ENCODE measurements at places on chromosomes 16 and 17.

DNA sequence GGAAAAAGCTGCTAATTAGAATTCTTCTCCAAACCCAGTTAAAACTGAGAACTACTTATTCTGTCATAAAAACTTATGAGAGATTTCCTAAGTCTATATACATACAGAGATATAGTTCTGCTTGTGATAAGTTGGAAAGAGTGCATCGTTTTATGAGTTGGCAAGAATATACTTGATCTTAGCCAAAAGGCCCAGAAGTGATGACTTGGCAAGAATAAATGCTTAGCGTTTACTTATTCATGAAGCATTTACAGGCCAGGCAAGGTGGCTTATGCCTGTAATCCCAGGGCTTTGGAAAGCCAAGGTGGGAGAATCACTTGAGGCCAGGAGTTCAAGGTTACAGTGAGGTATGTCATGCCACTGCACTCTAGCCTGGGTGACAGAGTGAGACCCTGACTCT is 81.7 kb downstream of the CYB561 start:
- DNase-seq = no peak

DNA sequence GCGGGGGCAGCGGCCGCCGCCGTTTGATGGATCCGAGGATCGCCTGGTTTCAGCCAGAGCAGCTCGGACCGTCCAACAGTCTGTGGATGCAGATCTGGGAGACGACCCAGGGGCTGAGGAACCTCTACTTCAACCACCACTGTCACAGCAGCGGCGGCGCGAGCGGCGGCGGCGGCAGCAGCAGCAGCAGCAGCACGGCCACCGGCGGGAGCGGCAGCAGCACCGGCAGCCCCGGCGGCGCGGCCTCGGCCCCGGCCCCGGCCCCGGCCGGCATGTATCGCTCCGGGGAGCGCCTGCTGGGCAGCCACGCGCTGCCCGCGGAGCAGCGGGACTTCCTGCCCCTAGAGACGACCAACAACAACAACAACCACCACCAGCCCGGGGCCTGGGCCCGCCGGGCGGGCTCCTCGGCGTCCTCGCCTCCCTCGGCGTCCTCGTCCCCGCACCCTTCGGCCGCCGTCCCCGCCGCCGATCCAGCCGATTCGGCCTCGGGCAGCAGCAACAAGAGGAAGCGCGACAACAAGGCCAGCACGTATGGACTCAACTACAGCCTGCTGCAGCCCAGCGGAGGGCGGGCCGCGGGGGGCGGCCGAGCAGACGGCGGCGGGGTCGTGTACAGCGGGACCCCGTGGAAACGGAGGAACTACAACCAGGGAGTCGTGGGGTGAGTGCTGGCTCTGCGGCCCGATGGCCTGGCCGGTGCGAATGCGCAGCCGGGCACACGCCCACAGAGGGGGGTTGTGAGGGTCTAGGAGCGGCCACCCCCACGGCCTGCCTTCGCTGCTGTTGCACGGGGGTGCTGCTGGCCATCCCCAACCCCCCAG is 702 bp downstream of the TENT4B start:
- DNase-seq = no peak

GRCh38 chr16:51326131-51326856 is 175.2 kb upstream of the SALL1 start:
- DNase-seq = no peak

DNA sequence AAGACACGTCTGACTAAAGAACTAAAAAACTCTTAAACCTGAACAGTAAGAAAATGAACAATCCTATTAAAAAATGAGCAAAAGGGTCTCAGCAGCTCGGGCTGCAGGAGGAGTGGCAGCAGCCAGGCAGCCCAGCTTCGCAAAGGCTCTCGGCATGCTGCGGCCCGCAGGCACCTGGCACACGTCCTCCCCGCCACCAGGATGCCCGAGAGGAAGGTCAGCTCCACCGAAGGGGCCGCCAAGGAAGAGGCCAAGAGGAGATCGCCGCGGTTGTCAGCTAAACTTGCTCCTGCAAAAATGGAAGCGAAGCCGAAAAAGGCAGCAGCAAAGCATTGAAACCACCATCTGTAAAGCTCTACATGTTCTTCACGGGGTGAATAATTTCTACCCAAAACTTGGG is 173.5 kb downstream of the BCAS3 start:
- no peak for DNase-seq

DNA sequence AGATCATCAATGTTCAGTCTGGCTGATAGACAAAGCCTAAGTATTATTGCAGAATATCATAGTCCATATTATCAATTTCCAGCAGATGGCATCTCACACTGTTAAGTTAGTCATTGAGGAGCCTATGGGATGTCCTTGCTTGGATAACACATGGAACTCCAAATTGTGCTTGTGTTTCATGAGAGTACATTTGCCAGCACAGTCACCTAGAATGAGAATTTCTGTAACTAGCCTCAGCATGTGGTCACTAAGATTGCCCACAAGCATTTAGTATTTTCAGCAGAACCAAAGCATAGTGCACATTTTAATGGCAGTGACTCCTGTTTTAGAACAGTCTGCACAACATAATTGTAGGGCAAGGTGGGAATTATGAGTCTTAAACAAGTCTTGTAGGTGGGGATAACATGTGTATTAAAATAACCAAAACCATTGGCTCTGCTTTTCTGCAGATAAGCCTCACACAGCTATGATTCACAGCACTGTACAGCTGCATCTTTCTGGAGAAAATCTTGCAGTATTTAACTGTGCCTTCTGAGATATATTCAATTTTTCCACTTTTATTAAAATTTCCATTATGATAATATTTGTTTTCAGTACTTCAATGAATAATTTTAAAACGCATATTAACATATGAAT is 882.8 kb upstream of the SOX9 start:
- DNase-seq = peak; percentile 42

DNA sequence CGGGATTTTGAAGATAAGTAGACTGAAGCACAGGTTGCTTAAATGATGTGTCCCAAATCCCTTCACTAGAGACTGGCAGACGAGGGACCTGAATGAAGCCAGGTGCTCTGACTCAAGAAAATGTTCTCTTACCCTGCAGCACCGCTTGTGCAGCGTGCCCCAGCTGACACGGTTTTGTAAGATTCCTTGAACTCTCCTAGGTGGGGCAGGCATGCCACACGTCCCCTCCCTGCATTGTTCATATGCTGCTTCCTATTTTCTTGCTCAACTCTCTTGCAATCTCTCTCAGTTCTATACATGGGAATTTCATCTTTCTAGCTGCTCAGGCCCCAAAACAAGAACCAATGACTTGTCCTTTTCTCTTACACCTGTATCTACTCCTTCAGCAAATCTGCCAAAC is 22.1 kb upstream of the HNF1B start:
- no peak for DNase-seq

DNA sequence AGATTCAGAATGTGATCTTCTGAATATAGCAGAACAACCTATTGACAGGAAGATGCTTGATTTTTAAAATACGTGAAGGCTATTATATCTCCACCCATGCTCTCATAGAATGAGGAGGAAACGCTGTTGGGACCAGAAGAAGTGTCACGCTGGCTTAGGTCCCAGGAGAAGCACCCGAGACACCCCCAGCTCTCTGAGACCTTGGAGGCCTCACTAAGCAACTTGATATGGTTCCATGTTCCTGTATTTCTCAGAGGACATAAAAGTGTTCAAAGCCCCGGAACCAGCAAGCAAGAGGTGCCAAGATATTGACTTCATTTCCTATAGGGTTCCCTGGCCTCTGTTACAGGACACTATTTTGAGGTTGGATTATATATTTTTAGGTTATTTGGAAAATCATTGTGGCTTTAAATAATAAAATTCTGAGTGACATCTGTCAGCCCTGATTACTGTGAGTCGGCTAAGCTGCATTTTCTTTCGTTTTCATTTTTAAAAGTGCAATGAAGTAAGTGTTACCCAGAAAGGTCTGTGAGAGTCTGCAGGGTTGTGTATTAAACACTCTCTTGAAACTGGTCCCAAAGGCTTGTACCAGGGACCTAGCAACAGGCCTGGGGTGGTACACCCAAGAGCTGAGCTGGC is 400.0 kb downstream of the SOX9 start:
- no peak for DNase-seq

DNA sequence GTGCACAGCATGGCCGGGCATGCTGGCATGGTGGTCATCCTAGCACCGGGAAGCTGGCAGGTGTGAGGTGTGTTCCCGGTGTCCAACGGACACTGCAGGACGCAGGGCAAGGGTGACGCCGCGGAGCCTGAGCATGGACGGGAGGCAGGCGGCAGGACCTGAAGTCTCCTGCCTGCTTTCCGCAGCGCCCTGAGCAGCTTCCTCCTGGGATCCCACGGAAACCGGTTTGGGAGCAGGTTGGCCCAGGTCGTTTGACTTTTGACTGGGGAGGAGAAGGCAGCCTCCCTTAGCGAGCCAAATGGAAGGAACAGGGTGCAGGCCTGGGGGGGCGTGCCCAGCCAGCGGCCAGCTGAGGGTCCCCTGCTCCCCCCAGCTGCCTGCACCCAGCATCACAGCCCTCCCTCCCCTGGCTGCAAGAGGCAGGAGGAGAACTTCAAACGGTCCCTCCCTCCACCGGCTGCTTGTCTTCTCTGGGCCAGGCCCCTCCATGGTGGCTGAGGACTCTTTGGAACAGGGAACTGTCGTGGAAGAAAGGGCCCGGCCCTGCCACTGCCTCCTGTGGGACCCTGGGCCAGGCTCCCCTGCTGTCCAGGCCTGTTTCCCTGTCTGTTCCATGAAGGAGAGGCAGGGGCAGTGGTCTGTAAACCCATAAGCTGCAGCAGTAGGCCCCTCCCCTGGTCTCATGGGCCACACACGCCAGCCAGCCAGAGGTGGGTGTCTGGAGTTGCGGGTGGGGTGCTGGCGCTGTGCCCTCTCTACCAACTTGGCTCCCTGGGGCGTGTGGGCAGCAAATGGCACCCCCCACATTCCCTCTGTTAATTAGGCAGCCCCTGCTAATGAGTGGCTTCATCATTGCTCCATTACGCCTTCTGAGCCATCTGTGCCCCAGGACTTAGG is 7.8 kb upstream of the ADGRG1 start:
- no peak for DNase-seq

- DNase-seq = no peak
Measured at GRCh38 chr17:68686108-68686988, 85.2 kb upstream of the FAM20A start.

DNA sequence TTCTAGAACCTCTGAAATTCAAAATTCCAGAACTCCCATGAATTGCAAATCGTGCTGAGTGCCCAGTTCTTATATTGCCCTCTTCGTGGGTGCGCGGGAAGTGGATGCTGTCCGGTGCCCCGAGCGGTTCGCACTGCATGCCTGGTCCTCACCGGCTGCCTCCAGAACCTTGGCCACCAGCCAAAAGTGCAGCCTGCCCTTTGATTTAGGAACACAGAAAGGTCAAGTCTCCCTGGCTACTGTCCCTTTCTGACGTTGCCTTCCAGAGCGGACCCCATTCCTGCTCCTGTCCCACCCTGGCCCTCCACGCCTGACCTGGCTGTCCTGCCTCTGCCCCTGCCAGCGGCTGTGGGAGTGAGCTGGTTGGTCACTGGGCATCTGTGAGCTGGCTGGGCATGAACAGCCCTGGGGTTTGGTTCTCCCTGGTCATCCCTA is 9.7 kb downstream of the NEUROD2 start:
- DNase-seq = no peak

GRCh38 chr17:56434610-56435009 is 158.9 kb upstream of the NOG start:
- no peak for DNase-seq

- DNase-seq = no peak
Measured at GRCh38 chr17:46138473-46138872, 54.8 kb downstream of the KANSL1 start.

DNA sequence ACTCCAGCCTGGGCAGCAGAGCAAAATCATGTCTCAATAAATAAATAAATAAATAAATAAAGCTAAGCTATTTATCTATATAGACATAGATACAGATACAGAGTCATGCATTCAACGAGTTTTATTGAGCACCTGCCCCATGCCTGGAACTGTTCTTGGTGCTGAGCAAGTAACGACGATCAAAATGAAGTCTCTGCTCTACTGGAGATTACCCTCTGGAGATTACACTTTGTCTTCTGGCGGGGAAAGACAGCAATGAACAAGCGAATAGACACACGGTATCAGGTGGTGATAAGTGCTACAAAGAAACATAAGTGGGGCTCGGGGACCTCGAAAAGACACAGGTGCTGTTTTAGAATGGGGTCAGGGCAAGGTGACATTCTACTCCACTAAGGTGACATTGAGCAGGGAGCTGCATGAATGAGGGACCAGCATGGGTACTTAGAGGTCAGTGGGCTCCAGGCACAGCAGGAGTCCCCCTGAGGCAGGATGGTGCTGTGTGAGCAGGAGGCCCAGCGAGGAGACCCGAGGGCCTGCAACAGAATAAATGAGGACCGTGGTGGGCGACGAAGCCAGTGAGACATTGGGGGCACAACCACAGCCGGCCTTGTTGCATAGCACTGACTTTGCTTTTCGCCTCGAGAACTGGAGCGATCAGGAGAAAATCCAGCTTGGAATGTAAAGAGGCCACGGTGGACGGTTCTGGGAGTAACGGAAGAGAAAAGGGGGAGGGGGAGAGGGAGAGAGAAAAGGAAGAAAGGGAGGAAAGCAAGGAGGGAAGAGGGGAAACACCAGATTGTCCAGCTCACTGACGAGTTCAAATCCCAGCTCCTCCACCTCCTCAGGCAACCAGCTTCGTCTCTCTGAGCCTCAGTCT is 42.4 kb upstream of the MEAK7 start:
- DNase-seq = no peak

DNA sequence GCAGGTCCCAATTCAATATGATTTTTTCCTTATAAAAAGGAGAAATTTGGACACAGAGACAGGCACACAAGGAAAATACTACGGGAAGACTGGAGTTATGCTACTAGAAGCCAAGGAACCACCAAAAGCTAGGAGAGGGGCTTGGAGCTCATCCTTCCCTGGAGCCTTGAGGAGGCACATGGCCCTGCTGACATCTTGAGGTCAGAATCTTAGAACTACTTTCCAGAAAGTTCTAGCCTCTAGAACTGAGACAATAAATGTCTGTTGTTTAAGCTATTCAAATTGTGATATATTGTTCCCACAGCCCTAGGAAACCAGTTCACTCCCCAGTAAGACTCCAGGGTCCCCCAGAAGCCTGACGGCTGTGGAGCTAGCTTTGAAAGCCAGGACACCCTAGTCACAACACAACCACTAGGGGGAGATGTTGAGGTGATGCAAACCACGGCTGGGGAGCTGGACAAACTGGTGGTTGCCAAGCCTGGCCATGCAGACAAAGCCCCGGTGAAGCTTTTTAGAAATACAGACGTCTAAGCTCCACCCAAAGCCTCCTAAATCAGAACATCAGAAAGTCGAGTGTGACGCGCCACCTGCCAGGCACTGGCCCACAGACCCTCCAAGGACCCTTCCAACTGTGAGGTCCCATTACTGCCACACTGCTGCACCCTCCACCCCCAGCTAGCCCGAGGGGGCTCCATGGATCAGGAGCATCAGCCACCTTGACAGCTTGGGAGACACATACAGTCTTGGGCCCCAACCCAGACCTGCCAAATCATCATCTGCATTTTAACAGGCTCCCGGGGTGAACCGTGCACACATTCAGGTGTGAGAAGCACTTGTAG is 106.4 kb downstream of the SLC39A11 start:
- peak; percentile 81 for DNase-seq

DNA sequence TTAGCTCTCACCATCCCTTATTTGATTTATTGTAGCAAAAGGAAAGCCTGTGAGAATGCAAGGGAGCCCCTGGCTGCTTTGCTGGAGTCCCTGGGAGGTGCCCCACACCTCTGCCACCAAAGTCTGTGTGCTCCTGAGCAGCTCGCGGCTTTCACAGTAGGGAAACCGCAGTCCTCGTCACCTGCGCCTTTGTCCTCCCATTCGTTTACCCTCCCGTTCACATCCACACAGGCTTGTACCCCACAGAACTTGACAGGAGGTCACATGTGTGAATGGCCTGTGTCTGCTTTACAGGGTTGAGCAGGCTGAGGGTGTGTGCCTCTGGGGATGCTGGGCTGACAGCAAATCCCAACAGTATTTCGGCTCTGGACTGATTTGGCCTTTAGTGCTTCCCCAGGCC is 152.5 kb downstream of the LGALS9B start:
- no peak for DNase-seq

Data from NCI-H1436 (cell line).